Activated CD4-positive, CD25-positive, alpha-beta regulatory T cell (primary cell): ENCODE measurements at places on chromosomes 2 and 18.
A peak's percentile ranks its signal among the peaks of the same experiment; 100 is the strongest.

DNA sequence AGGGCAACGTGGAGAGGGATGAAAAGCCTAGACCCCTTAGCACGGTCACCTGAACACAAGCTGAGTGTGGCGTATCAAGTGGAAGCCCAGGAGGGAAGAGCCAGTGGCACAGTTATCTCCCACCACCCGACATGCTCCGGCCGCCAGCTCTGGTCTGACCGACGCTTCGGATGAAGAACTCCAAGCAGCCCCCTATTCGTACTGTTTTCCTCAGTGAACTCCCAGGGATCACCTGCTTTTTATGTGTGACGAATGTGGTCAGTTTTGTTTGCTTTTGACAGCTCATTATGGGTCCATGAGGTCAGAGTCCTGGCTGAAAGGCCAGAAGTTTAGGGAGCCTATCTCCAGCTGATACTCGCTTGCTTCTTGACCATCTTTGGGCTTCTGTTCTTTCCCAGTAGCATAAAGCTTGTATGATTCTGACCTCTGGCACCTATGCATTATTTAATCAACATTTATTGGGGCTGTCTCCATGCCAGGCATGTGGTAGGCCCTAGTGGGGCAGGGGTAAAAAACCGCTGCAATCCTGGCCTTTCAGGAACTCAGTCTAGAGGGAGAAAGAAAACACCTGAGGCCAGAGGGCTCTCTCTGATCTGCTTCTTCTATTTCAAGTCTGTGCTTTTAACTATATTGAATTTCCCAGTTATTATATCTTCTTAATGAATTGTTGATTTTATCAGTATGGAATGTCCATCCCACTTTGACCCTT is 33.0 kb upstream of the MRPL33 start:
- DNase-seq, result no peak

GRCh38 chr2:203071148-203071547 is 56.5 kb downstream of the NBEAL1 start:
- no peak for DNase-seq

- no peak for DNase-seq
These were observed 114.9 kb downstream of the ICOS start for GRCh38 chr2:204051476-204051875.

- no peak for DNase-seq
These were observed 46.4 kb downstream of the BMP10 start for GRCh38 chr2:68824831-68825230.

- DNase-seq, result no peak
These were observed 23.8 kb upstream of the IL1R2 start for GRCh38 chr2:101967826-101968513.

GRCh38 chr18:56377231-56377630 is 261.2 kb downstream of the TXNL1 start:
- no peak for DNase-seq

DNA sequence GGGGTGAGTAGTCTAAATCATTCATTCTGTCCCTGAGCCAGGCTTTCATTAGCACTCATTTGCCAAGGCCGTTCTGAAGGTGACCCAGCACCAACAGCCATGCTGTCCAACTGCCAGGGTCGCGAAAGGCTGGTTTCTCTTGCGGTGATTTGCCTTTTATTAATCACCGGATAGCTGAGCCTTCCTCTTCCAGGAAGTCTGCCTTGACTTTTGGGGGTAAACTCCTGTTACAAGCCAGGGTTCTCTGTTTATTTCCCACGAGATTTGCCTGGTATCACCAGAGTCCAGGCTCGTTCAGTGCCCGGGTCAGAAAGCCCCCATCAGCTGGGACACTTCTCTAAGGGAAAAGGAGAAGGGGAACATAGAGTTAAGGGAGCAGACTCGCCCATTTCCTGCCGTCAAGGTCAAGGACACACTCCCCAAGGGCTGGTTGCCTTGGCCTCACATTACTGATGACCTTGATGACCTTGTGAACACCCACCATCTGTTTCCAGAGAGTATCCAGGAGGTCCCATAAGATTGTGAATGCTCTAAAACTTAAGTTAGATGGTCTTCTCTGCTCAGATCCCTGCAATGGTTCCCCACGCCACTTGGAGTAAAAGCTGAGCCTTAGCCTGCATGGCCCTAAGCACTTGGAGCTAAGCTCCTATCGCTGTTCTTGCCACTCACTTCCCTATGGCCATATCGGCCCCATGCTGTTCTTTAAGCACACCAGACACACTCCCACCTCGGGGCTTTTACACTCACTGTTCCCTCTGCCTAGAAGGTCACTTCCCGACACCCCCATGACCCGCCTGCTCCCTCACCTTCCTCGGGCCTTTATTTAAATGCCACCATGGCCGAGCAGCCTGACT is 118.0 kb upstream of the STPG4 start:
- no peak for DNase-seq

GRCh38 chr2:84214455-84214854 is 244.6 kb downstream of the SUCLG1 start:
- DNase-seq, result no peak

DNA sequence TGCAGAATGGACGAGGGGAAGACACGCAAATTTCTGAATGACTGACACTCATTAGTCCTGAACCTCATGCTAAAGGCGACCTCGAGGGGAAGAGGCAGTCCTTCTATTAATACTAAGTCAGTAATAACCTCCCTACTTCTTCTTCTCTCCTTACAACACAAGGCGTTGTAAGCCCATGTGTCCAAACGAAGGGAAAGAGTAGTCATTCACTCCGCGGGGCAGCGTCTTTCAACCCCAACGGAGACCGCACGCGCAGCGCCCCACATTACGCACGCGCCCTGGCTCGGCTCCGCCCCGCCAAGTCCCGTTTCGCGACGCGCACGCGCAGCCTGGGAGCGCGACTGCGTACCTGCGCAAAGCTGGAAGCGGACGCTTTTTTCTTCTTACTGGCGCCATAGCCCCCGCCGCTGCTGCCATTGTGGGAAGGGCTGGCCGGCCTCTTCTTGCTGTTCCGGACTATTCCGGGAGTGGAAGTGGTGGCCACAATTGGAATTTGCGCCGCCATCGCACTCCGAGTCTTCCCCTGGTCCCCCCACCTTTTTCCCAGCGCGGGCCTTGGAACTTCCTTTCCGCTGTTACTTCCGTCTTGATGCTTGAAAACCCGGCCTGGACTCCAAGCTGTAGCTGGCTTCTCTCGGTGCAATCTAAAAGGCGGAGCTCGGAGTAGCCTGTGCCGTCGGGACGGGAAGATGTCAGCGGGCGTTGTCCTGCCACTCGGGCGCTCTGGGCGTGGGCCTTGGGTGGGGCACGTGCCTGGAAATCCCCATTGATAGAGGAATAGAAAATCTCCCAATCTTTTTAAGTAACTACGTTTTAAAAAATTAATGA is at the start of gene INO80C:
TSS of gene INO80C (minus strand) at position 591 of the 828 bp plus-strand sequence. CDS start at position 505, 86 bp downstream.
- DNase-seq, result peak; percentile 87

- DNase-seq, result no peak
These were observed 313.0 kb downstream of the CDH2 start for GRCh38 chr18:27863780-27864430.

DNA sequence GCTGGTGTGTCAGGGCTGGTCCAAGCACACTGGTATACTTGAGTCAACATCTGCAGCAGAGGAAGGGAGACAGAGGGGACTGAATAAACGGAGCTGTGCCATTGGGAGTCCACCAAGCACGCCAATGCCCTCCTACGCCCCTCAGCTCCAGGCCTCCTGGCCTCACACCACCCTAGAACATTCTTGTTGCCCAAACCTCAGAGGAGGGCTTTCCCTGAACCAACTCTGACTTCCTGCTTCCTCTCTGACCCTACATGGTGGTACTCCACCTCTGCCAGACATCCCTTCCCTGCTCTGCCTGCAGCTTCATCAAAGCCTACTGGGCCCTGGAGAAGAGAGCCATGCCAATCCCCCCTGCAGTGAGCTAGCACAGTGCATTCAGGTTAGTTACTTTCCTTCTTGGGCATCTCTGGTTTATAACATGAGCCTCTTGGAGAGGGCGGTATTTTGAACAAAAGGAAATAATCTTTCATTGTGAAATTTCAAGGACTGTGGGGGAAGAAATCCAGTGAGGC is 54.4 kb downstream of the ZBTB7C start:
- no peak for DNase-seq

DNA sequence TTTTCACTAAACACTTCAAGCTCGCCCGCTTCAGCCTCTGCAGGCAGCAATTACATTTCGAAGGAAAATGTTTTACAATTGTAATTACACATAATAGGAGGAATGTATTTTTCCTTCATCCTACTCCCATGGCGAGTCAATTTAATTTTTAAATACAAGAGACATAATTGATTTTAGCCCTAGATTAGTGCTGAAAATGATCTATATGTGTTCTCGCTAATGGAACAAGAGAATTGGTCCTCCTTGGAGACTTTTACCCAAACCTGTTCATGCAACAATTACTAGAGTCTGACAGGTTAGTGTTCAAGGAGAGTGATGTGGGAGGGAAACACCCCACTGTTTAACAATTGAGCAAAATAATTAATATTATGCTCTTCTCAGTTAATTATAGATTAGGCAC is 509.4 kb upstream of the SETBP1 start:
- DNase-seq, result no peak

DNA sequence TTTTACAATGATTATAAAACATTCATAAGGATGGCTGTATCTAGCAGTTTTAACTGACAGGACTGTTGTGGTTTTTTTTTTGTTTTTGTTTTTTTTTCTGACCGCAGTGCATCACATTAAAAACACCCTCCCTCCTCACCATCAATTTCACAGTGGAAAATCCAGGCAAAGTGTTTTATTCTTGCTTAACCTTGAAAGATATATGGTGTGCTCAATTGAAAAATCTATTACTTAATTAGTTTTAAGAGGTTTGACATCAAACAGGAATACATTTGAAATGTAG is 250.7 kb downstream of the DLGAP1 start:
- DNase-seq, result no peak

DNA sequence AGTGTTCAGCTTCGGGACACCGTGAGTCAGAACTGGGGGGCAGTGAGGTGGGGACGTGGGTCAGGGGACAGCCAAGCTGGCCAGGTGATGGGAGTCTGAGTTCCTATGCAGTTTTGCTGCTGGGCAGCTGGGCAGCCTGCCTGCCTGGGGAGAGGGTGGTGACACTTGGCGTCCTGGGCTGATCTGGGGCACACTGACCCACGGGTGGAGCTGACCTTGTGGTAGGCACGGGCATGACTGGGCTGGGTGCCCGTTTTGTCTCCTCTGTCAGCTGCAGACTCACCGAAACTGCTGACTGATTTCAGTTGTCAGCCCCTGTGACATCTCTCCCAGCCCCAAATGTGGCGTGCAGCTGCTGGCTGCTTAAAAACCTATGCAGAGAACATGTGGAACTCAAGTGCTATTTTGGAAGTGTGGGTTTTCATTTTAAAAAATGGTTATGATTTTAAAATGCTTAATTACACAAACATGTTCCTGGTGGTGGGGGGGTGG is 32.6 kb upstream of the E2F6 start:
- no peak for DNase-seq

DNA sequence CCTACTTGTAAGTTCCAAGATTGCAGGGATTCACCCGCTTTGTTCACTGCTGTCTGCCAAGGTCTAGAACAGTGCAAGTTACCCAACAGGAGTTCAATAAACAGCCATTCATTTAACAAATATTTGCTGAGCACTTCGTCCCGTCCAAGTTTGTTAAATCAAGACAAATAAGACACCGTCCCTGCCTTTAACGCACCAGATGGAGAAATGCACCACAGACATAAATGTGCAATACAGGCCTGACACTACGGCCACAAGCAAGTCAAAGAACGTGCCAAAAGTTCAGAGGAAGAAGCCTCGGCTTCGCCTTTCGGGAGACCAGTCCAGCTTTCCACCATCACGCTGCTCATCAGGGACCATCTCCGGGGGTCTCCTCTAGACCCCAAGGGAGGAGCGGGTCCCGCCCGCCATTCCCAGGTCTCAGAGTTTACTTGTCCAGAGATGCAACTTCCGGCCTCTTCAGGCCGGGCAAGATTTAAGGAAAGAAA is 429 bp downstream of the C2orf76 start:
- no peak for DNase-seq

DNA sequence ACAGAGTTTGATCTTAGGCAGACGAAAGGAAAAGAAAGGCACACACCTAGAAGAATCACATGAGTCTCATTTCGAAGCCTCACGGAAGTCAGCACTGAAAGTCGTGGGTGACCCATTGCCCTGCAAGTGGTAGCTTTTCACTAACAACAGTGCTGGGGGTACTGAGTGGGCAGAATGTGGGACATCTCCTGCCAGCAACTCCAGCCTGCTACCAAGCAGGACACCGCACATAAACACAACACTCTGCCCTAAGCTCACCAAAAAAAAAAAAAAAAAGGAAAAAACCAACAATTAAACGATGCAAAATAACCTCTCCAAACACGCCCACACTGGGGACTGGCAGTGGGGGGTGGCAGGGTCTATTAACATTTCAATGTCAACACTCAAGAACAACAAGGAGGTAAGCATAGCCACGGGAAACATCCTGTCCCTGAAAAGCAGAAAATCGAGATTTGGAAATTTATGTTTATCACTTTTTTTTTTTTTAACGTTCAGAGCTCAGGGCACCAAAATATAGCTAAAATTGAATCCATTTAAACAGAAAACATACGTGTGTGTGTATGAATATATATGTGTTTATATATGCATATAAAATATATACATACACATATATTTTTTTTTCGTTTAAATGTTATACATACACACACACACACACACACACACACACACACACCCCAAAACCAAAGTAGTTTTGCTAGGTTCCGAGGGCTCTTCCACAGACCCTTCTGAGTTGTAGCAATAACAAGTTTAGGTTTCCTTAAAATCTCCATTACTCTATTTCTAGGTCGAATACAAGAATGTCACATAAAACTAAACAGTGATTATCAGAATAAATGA is 2.2 kb downstream of the INO80D start:
- no peak for DNase-seq

GRCh38 chr2:55159037-55159651 is 72.9 kb downstream of the CLHC1 start:
- no peak for DNase-seq

DNA sequence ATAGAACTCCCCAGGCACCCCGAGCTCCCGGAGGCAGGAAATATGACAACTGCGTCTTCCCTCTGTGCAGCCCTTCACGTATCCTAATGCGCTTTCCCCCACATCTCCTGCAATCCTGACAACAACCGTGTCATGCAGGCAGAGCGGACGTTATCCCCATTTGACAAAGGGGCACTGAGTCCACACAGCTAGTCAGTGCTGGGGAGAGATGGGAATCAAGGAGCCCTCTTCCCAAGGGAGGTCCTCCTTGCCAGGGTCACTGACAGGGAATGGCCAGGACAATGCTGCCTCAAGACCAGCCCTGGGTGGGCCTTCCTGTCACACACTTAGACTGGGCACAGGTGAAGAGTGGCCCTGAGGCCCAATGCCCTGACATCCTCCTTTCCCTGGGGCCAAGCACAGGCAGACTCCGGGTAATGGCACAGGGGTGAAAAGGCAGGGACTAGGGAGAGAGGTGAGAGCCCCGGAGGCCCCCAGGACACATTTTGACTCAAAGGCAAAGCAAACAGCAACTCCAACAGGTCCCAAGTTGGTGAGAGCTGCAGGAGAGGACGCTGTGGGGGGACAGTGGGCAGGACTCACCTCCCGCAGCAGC is 2.2 kb downstream of the ADCY3 start:
- no peak for DNase-seq

- DNase-seq, result no peak
These were observed 26.9 kb upstream of the ARL5A start for GRCh38 chr2:151855111-151855510.
